ENCODE measurements at places on chromosomes 11 and 22.

GRCh38 chr11:119889111-119889510 lies 160.1 kb upstream of the NECTIN1 start:
- DNase-seq, result no peak

- no peak for DNase-seq
Measured at GRCh38 chr11:16027621-16028020, 328.7 kb downstream of the SOX6 start.

DNA sequence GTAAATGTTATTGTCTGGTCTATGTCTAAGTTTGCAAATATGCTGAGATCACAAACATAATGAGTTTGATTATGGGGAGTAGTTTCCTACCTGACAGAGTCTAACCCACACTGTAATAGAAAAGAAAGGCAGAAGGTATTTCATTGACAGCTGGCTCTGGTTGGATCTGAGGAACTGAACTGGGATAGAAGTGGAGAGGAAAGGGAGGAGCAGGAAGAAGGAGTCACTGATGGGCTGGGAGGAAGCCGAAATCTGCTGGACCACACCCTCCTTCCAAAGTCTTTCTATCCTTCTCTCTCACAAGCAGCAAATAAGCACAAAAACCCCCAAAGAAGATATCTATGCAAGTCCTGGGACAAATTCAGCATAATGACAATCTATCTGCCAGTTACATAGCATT lies 11.7 kb downstream of the BLID start:
- no peak for DNase-seq

- DNase-seq, result no peak
Measured at GRCh38 chr22:43449205-43449830, 37.5 kb downstream of the MPPED1 start.

DNA sequence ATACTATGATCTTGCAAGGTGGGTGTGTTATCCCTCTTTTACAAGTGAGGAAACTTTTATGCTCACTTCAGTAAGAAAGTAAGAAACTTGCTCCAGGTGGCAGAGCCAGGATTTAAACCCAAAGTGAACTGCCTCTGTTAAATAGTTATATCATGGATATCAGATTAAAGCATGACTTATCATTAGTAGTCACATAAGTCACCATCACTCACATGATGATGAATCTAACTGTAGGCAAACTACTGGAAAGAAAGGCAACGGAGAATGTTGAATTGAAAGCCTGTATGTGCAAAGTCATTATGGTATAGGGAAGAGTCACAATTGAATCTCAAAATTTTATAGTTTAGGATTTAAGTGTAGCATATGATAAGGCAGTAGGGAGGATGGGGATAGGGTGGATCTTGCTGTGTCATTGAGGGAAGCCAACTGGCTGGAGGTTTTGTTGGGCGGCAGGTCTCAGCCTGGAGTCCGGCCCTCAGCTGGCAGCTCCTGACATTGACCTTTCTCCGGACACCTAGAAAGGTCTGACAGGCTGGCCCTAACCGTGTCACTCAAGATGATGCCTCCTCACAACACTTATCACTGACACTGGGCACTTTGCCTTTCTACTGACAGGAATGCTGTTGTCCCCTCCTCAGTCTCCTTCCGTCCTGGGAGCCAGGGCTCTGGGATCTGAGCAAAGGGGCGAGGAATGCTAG lies 98.3 kb downstream of the EMSY start:
- DNase-seq, result no peak

GRCh38 chr11:68043349-68044144 lies 4.7 kb downstream of the TCIRG1 start:
- DNase-seq, result no peak

DNA sequence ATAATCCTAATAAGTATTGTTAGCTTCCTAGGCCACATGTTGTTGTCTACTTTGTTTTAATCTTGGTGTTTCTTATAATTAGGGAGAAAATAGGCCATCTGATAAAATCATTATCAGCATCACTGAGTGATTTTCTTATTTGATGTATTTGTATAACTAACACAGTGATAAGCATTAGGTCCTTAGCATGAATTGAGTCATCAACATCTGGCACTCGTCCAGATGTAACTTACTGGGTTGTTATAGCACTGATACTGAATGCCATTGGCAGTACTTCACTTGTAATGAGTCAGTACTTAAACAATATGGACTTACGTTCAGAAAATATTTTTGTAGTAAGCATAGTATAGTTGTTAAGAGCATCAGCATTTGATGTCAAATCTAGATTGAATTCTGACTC lies 16.2 kb downstream of the API5 start:
- no peak for DNase-seq

GRCh38 chr11:123707606-123708205 lies 33.8 kb downstream of the ZNF202 start:
- no peak for DNase-seq

GRCh38 chr11:122108192-122108799 lies 7.7 kb downstream of the BLID start:
- DNase-seq, result no peak

GRCh38 chr22:47174671-47175112 lies 412.2 kb downstream of the TBC1D22A start:
- DNase-seq, result no peak

- DNase-seq, result no peak
Measured at GRCh38 chr22:33666279-33666960, 253.9 kb downstream of the LARGE1 start.

DNA sequence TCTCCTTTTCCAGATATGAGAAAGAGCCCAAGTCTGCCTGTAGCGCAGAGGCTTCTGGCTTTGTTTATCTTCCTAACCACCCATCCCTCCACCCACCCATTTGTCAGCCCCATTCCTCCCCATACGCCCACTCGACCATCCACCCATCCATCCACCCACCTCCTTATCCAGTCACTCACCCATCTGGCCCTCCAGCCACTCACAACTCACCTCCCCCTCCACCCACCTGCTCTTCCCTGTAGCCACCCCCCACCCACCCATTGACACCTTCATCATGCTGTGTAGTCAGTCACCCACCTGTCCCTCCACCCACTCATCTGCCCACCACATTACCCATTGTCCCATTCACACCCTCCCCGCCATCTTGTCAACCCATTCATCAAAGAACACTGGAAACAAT lies 5.5 kb downstream of the CST6 start:
- no peak for DNase-seq

DNA sequence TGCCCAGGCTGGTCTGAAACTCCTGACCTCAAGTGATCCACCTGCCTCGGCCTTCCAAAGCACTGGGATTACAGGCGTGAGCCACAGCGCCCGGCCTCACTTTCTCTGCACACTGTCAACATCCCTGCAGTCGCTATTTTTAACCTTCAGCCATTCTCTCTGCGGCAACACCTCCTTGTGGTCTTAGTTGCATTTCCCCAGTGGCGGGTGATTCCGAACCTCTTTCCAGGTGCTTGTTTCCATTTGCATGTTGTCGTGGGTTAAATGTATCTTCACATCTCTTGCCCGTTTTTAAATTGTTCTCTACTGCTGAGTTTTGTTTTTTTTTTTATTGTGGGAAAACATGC lies 2.2 kb upstream of the SCT start:
- DNase-seq, result no peak

DNA sequence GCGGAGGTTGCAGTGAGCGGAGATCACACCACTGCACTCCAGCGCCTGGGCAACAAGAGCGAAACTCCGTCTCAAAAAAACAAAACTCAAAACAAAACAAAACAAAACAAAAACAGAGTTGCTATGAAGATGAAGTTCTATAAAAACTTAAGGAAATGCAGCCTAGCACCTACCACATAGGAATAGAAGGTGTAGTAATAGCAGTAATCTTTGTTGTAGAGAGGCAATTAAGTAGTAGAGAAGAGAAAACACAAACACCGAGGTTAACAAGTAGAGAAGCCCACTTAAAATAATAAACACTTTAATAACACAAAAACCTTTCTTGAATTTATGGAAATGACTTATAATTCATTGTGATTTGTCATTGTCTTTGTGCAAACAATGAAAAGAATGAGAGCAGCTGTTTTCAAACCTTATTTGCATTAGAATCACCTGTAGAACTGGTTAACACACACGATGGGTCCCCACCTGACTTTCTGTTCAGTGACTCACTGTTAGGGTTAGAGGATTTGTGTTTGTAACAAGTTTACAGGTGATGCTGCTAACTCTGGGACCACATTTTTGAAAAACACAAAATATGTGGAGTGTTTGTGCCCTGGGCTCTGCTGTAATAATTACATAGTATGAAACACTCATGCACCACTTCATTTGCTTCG lies 43.1 kb downstream of the TYR start:
- no peak for DNase-seq
